Type B pancreatic cell (in vitro differentiated cells): ENCODE measurements at places on chromosomes 13 and 19.

- no peak for DNase-seq
Observed at GRCh38 chr19:10976131-10976892, 15.5 kb downstream of the SMARCA4 start.

GRCh38 chr13:112362021-112362420, 14.1 kb upstream of the SPACA7 start:
- DNase-seq = no peak

- no peak for DNase-seq
Observed at GRCh38 chr13:28355822-28356371, 139.0 kb downstream of the FLT1 start.

DNA sequence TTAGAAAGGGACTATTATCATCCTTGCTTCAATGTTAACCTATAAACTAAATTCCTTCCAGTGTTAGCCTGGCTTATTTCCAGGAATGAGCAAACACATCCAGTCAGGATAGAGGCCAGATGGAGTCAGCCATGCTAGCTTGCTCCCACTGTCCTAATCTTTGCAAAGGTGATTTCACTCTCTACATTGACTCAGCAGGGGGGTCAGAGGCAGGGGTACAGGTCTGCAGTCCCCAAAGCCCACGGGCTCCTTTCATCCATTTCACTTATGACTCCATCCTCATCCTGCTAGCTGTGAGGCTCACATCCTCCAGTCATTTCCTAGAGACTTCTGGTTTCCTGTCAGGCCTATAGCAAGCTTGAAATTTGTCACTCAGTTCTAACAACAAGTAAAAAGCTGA, 63.4 kb upstream of the CEACAM8 start:
- DNase-seq = no peak

GRCh38 chr13:48710160-48710559, 56.4 kb downstream of the CYSLTR2 start:
- no peak for DNase-seq

DNA sequence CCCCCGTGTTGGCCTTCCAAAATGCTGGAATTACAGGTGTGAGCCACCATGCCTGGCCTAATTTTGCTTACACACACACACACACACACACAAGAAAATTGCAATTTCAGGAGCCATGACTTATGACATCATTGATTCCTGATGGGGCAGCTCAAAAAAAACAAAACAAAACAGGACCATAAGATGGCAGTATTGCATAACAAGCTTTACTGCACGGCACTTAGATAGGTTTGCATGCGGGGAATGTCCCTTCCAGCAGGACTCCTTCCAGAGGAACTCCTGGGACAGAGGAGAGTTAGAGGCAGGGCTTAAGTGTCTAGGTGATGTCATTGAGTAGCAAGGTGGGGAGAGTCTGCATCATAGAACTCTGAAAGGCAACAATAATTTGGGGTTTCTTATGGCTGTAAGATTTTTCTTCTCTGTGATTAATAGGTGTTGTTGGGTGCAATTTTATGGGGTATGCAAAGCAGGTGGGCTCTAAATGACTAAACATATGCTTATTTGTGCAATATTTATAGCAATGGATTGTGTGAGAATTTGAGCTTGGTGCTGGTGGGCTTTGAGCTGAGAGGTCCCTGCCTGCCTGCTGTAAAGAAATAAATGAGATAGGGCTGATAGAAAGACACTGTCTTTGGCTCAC, 9.0 kb upstream of the ACSBG2 start:
- no peak for DNase-seq

GRCh38 chr19:41965106-41965505, 6.0 kb upstream of the RABAC1 start:
- no peak for DNase-seq
